Fibroblast of the aortic adventitia (primary cell): ENCODE measurements at places on chromosomes 3 and 15. TPM values are rescaled to one million over a fixed set of nuclear protein-coding genes. Genes with fewer than 3 reads are reported as not detected.

Gene LRRC31
- total RNA-seq = not detected in 2 replicates

Gene COX5A
- total RNA-seq = 5.3 and 63.0 TPM in 2 replicates

Gene MYO5C
- 0.36 TPM in 1 of 2 replicates, not detected in the other for total RNA-seq

Gene DRD3
- total RNA-seq = not detected in 2 replicates

Gene ISG20
- total RNA-seq = 1.9 and 6.6 TPM in 2 replicates

Gene CPN2
- not detected in 2 replicates for total RNA-seq

Gene AHSG
- not detected in 2 replicates for total RNA-seq

Gene INAFM2
- total RNA-seq = 8.1 and 8.9 TPM in 2 replicates

Gene APBA2
- total RNA-seq = 1.8 and 4.3 TPM in 2 replicates

Gene SLC38A3
- 0.27 TPM in 1 of 2 replicates, not detected in the other for total RNA-seq

Gene KLF13
- total RNA-seq = 17.4 and 40.4 TPM in 2 replicates

Gene HAPLN3
- total RNA-seq = 2.8 and 14.6 TPM in 2 replicates

Gene TM4SF1
- total RNA-seq = 213 and 299 TPM in 2 replicates

Gene GABRR3
- not detected in 2 replicates for total RNA-seq

Gene EFHB
- total RNA-seq = 0.27 and 1.1 TPM in 2 replicates

Gene IL16
- total RNA-seq = 0.65 and 1.4 TPM in 2 replicates

Gene CPB1
- total RNA-seq = 0.18 and 5.6 TPM in 2 replicates

Gene C3orf22
- total RNA-seq = not detected in 2 replicates

Gene CLEC3B
- total RNA-seq = 10.5 and 12.4 TPM in 2 replicates

Gene OCA2
- total RNA-seq = not detected in 2 replicates

Gene PIGX
- total RNA-seq = 28.0 and 33.5 TPM in 2 replicates

Gene CLDN18
- total RNA-seq = not detected in 2 replicates

Gene GOLGA6L25
- not detected in 2 replicates for total RNA-seq

Gene ZFYVE19
- total RNA-seq = 13.0 and 24.9 TPM in 2 replicates

Gene TLNRD1
- total RNA-seq = 9.3 and 10.5 TPM in 2 replicates

Gene CA12
- 21.5 and 174 TPM in 2 replicates for total RNA-seq

Gene VIPR1
- total RNA-seq = 5.6 TPM in 1 of 2 replicates, not detected in the other

Gene SCAPER
- 7.0 and 16.3 TPM in 2 replicates for total RNA-seq

Gene RBP2
- not detected in 2 replicates for total RNA-seq

Gene SMCO1
- not detected in 2 replicates for total RNA-seq

Gene MOBP
- not detected in 2 replicates for total RNA-seq

Gene PRTG
- 0.45 and 2.3 TPM in 2 replicates for total RNA-seq

Gene DUOXA2
- total RNA-seq = not detected in 2 replicates

Gene CPLX3
- not detected in 2 replicates for total RNA-seq

Gene ADPRH
- total RNA-seq = 3.8 and 4.1 TPM in 2 replicates

Gene PLSCR5
- total RNA-seq = not detected in 2 replicates

Gene CHDH
- total RNA-seq = 1.3 and 7.9 TPM in 2 replicates

Gene CCDC54
- total RNA-seq = not detected in 2 replicates

Gene GOLGA8S
- under 0.01 TPM in 1 of 2 replicates, not detected in the other for total RNA-seq

Gene COLQ
- total RNA-seq = 1.2 and 1.8 TPM in 2 replicates

Gene SGO1
- 0.90 and 14.5 TPM in 2 replicates for total RNA-seq

Gene LTF
- total RNA-seq = not detected in 2 replicates

Gene ACVR2B
- 1.6 and 2.5 TPM in 2 replicates for total RNA-seq

Gene PXK
- total RNA-seq = 19.3 and 64.4 TPM in 2 replicates

Gene ENTPD3
- total RNA-seq = 0.36 TPM in 1 of 2 replicates, not detected in the other

Gene RTP3
- not detected in 2 replicates for total RNA-seq

Gene DNAJC17
- total RNA-seq = 21.6 and 33.5 TPM in 2 replicates

Gene CYP8B1
- not detected in 2 replicates for total RNA-seq
